ENCODE measurements at places on chromosomes 1 and 21. TPM values are rescaled to one million over a fixed set of nuclear protein-coding genes. Genes with fewer than 3 reads are reported as not detected.

Gene SYNC
- 136 TPM for total RNA-seq

Gene EXTL1
- total RNA-seq: 0.83 TPM

Gene ALG14
- 2.8 TPM for total RNA-seq

Gene OLFML3
- total RNA-seq: 139 TPM

Gene CAMK1G
- total RNA-seq: 2.2 TPM

All from smooth muscle cell of trachea (primary cell).